AG04450 (cell line): ENCODE measurements at places on chromosomes 16 and 17.

DNA sequence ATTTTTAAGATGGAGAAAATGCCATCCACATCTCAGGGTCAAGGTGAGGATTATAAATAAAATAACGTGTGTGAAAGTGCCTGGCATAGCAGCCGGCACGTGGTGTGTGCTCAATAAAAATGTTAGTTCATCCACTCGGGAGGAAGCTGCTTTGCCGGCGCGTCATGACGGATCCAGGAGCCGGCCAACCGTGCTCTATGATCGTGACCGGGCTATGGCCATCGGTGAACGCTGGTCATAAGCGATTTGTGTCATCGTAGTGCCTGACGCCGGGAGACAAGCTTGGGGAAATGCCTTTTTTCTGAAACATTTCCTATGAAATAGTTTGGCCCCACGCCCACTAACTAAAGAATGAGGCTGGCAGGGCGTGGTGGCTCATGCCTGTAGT, 74.0 kb downstream of the CMC2 start:
- DNase-seq, result no peak

DNA sequence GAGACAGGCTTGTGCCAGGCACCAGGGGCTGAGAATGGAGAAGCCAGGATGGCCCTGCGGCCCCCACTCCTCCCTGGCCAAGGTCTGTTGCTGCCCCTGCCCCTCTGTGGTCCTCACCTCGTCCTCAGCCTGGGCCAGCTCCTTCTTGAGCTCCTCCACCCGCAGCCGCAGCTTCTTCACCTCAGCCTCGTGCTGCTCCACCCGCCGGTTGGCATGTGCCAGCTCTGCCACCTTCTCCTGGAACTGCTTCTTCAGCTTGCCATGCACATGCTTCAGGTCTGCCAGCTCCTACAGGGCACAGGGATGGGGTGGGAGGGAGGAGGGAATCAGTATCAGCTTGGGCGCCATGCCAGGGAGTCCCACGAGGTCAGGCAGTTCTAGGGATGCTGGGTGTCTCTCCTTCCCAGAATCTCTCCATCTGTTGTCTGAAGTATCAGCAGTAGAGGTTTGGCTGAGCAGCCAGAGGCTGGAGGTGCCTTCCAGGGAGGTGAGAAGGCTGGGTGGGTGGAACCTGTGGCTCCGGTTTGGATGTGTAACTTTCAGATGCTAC, 20.1 kb downstream of the CCDC102A start:
- DNase-seq, result no peak

DNA sequence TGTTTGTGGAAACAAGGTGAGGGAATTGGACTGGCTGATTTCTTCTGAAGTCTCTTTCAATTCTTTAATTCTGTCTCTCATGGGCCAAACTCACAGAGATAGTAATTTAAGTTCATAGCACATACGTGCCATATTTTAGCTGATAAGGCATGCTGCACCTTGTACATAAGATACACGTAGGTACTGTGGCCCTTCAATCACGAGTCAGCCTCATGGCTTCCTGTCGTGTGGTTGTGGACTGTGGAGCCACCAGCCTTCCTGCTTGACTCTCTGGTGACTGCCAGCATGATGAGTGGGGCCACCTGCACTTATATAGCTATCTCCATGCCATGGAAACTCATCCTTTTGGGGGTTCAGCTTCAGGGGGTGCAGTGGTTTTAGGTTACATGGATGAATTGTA, 25.1 kb downstream of the KSR1 start:
- no peak for DNase-seq

DNA sequence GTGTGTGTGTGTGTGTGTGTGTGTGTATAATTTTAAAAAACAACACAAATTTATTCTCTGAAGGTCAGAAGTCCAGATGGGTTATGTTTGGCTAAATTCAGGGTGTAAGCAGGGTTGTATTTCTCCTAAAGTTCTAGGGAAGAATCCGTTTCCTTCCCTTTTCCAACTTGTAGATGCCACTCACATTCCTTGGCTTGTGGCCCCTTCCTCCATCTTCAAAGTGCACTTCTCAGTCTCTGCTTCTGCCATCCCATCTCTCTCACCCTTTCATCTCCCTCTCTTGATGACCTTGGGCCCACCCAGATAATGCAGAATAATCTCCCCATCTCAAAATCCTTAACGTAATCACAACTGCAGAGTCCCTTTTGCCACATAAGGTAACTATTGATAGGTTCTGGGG, 7.8 kb upstream of the TFAP4 start:
- no peak for DNase-seq

GRCh38 chr16:574021-574760, 4.4 kb downstream of the PIGQ start:
- no peak for DNase-seq

DNA sequence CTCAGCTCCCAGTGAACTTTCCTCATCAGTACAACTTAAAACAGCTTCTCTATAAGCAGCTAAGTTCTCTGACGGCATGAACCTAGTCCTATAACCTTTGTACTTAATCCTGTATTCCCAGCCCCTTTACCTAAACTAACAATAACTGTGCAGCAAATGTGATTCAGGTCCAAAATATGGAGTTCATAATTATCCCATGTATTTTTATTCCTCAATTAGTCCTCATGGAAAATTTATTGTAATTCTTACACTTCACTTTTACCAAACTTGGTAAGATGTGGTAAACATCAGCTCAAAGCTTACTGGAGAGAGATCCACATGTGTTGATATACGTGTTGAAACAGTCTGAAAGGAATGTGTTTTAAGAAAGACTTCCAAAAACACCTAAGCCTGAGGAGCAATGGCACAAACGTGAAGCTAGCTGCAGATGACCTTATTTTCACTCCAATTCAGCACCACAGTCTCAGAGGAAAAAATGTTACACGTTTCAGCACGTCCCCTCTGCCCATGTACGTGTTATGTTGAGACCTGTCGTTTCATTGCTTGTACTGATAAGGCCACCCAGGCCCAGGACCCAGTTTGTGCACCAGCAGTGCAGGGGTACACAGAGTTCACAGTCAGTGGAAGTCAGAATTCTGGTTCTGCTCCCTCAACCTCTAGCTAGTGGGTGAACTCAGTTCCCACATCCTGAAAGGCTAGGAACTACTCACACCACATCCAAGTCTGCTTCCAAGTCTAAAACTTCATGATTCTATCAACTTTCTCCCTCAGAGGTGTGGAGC, 7.1 kb downstream of the USP31 start:
- no peak for DNase-seq

DNA sequence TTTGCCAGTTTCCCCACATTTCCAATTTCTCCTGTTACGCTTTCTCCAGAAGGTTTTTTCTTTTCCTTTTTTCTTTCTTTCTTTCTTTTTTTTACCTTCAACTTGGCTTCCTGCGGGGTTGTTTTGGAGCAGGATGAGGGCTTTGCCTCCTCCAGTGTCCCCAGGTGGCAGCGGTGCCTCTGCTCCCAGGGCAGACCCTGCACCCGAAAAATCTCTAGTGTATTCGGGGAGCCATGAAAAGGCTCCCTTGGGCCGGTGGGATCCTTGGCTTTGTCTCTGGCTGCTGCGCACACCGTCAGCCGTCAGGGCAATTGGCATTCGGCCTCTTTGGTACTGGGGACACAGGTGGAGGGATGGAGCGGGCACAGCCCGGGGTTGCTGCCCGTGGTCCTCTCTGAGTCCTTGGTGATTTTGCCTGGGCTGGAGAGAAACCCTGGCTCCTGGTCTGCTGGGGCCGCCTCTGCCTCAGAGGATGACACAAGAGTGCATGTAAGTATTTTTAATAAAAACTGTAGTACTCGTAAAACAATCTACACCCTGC, 846 bp downstream of the ITGB3 start:
- DNase-seq, result no peak

- no peak for DNase-seq
These were observed 81.6 kb upstream of the CNTNAP4 start for GRCh38 chr16:76195648-76196047.

- DNase-seq, result no peak
These were observed 68.0 kb downstream of the CBLN1 start for GRCh38 chr16:49213594-49213993.

- DNase-seq, result no peak
These were observed 47.6 kb downstream of the C17orf67 start for GRCh38 chr17:56785997-56786680.

DNA sequence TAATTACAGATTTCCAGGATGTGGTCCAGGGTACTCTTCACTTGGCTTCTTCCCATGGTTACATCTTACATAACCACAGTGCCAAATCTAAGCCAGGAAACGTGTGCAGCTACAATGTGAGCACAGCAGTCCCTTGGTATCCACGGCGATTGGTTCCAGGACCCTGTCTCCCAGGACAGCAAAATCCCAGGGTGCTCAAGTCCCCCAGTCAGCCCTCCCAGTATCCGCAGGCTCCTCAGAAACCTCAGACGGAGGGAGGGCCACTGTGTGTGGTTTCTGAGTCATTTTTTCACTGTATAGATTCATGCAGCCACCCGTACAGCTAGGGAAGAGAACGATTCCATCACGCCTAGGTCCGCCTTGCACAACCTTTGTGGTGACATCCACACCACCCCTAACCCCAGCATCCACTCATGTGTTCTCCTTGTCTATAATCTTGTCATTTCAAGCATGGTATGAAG, 11.1 kb upstream of the ATP2C2 start:
- DNase-seq, result no peak

- DNase-seq, result no peak
These were observed 31.8 kb downstream of the ZNF750 start for GRCh38 chr17:82808006-82808405.

GRCh38 chr16:27118526-27118925, 51.8 kb downstream of the C16orf82 start:
- no peak for DNase-seq

- DNase-seq, result no peak
These were observed 14.8 kb downstream of the PDP2 start for GRCh38 chr16:66894948-66895688.

GRCh38 chr16:5205361-5206040, 107.9 kb upstream of the EEF2KMT start:
- no peak for DNase-seq

GRCh38 chr17:1179818-1180742, at the start of gene ABR:
Gene ABR (minus strand): TSS chr17:1179981. CDS start chr17:1179727, 254 bp downstream.
- DNase-seq, result no peak

- DNase-seq, result no peak
These were observed 6.2 kb downstream of the ATXN7L3 start for GRCh38 chr17:44193326-44194084.
